ENCODE measurements at places on chromosomes 3 and 15. TPM values are rescaled to one million over a fixed set of nuclear protein-coding genes. Genes with fewer than 3 reads are reported as not detected.
A peak's percentile ranks its signal among the peaks of the same experiment; 100 is the strongest.

The PAQR5 gene
- not detected for total RNA-seq

DNA sequence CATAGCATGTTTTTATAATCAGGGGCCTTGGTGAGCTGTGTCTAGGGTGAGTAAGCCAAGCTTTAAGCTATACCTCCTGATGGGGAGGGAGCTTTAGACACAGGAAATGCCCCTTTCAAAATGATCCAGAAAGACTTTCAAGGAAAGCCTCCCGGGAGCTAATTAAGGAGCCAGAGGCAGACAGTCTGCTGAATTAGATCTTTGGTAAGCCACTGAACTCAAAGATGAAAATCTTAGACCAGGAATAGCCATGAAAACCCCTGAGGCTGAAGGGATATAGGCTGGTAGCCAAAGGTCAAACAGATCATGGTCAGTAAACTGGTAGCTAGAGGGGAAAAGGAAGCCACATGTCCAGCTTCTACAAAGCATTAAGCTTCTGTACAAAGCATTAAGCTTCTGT, 42.7 kb upstream of the GAP43 start:
- DNase-seq, result no peak

DNA sequence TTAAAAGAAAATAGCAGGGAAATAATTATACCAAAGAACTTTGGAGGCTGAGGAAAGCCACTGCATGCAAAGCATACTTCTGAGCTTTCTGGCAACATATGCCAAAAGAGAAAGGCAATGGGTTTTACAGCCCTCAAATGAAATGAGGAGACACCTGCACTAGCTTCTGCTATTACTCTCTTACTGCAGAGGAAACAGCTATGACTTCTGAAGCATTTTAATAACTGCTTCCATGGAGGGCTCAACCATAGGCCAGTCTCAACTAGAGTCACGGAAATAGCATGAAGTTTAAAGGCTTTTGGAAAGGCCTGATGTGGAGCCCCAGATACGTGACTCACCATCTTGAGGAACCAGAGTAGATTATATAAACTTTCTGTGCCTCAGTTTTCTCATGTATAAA, 114.8 kb downstream of the OXNAD1 start:
- peak; percentile 63 for DNase-seq

DNA sequence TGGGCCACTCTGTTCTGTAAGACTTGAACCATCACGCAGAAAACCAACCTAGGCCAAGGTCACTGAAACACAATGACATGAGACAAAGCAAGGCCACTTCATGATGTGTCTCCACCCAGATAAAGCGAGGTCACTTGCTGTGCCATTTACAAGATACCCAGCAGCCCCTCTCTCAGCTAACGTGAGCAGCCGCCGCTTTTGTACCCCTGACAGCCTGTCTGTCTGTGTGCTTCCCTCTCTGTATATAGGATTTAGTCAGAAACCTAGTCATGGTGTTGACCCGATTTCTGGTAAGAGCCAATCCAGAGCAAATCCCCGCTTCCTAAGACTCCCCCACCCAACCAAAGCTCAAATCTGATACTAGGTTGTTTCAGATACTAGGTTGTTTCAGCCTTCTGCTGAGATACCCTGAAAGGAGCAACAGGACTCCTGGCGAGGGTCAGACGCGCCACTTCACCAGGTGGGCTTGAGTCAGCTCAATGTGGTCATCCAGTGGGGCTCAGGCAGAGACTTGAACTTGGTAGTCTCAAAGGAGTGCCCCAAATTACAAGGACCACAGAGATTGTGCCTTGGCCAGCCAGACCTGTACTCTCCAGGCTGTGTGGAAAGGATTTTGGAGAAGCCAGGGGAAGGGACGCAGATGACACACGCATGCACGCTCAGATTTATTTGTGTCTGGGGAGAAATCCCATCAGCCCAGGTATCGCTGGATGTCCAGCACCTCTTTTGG, 3.1 kb upstream of the ZXDC start:
- no peak for DNase-seq

The CKMT1A gene
- not detected for total RNA-seq

All from B cell (primary cell).